Foreskin keratinocyte (primary cell): ENCODE measurements at places on chromosomes 12 and 14.

- DNase-seq: peak; percentile 69
Measured at GRCh38 chr12:46342562-46343033, 30.0 kb downstream of the SLC38A2 start.

GRCh38 chr12:104434129-104434528, 22.6 kb upstream of the CHST11 start:
- DNase-seq: no peak

DNA sequence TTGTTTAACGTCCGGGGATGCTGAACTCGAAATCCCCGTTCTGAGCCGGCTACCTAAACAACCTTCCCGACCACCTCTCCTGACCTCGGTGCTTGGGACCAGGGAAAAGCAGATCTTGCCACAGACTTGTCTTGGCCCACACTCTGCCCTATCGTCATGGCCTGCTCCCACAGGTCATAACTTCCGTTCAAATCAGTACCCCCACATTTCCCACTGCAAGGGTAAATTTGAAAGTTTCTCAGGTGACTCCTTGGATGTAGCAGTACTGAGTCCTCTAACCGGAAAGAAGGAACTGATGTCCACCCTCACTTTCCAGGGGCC, 612 bp upstream of the RBM23 start:
- DNase-seq: no peak

GRCh38 chr12:98373025-98373554, 142.3 kb upstream of the TMPO start:
- DNase-seq: no peak

- DNase-seq: peak; percentile 69
Measured at GRCh38 chr12:123905319-123905925, 67.2 kb downstream of the CCDC92 start.

- no peak for DNase-seq
Measured at GRCh38 chr12:14668591-14668990, 27.8 kb downstream of the GUCY2C start.

- no peak for DNase-seq
Measured at GRCh38 chr14:22664261-22664660, 20.1 kb upstream of the OR6J1 start.

DNA sequence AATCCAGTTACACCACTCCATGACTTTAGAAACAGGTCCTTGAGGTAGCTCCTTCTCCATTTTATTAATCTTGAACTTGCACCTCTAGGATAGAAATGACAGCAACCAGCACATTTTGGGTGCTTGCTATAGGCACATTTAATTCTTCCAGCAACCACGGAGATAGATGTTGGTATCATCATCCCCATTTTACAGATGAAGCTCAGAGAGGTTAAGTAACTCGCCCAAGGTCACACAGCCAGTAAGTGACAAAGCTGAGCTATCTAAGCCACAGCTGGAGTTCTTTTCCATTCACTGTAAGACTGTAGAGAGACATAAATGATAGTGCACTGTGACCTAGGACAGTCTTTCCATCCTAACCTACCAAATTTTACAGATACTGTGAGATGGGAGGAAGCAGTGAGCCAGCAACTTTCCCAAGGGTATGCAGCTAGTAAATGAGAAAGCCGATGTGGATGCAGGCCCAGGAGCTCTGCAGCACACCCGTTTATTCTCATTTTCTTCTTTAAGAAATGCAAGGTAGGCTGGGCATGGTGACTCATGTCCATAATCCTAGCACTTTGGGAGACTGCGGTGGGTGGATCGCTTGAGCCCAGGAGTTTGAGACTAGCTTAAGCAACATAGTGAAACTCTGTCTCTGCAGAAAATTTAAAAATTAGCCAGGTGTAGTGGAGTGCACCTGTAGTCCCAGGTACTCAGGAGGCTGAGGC, 103.2 kb downstream of the TBX5 start:
- DNase-seq: no peak

- no peak for DNase-seq
Measured at GRCh38 chr12:102503056-102503681, 22.8 kb upstream of the IGF1 start.

GRCh38 chr12:9933958-9934357, 1.8 kb upstream of the CLEC2A start:
- DNase-seq: no peak

DNA sequence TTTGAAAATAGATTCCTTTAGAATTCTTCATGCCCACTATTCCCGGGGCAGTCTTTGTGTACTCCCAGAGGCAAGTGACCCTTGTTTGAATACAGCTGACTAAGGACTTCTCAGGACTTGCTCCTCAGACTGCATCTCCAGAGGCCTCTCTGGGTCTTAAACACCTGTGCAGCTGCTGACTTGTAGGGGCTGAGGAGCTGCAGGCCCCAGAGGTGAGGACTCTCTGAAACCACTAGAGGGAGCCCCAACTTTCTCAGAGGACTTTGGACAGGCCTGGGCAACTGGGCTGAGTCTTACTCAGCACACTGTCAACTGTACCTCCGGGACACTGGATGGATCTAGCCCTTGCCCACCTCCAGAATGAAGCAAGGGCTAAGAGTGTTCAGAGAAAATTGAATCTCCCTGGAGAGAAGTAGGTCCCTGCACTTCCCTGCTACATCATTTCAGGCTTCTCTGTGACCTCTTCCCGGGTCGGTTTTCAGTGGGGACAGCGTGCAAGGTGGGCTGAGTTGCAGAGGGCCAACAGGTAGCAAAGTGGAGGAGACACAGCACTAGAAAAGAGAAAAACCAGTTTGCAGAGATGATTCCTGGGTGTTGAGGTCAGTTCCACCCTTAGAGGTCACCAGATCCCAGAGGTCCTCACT, 164.6 kb downstream of the TMEM117 start:
- DNase-seq: peak; percentile 39

GRCh38 chr12:113214895-113215400, 6.3 kb upstream of the TPCN1 start:
- DNase-seq: peak; percentile 83

- DNase-seq: no peak
Measured at GRCh38 chr14:76924371-76925096, 98.3 kb downstream of the LRRC74A start.

DNA sequence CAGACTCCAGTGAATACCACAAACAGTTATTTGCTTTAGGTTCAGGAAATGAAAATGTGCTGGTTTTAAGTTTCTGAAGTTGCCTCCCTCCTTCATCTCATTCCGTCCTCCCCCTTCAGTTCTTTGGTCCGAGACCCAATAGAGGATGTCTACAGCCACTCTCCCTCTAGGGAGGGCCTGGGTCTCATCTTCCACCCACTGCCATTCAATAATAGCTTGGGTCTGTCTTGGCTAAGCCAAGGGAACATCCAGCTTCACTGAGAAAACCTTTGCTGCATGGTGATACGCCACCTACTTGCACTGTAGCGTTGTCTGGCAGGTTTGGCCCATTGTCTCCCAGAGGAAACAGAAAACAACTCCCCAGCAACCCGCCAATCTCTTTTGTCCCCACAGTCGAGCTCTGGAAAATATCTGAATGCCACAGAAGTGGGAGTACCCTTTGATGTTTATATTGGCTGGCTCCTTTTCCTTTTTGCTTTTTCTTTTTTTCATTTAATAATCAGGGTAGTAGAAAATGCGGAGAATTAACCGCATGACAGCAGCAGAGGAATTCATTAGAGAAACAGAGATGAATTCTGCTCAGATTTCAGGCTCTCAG, 380.1 kb downstream of the RAD51B start:
- no peak for DNase-seq

DNA sequence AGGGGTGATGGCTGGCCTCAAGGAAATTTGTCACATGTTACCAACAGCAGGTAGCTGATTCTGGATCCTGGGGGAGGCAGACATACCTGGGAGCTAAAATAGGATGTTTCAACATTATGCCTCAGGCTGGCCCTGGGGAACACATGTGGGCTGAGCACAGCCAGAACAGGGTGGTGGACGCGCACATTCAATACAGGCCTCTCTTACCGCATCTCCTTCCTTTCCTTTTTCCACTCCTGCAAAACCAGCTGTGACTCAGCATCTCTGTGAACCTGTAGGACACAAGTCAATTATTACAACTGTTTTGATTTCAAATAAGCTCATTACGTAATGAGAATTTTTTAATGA, 61.0 kb downstream of the NT5DC3 start:
- no peak for DNase-seq

GRCh38 chr14:104970231-104971068, 7.7 kb downstream of the AHNAK2 start:
- peak; percentile 93 for DNase-seq

GRCh38 chr12:86158956-86159355, 97.2 kb downstream of the MGAT4C start:
- DNase-seq: peak; percentile 40

GRCh38 chr12:32419520-32419960, 20.2 kb downstream of the FGD4 start:
- no peak for DNase-seq

DNA sequence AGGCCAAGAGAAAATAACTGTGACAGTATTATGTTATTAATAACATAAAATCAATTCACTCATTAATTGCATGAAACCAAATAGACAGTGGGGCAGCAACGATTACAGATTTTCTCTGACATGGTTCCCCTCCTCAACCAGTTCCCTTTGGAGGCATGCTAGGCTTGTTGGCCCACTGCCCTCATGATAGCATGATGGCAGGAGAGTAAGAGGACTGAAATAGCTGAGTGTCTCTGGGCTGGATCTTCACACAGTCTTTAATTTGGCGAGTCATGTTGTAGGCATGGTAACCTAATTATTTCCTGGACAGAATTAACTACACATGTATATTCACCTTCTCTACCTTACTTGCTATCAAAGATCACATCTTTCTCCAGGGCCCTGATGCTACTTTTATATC, 266.2 kb upstream of the PELI2 start:
- DNase-seq: no peak

DNA sequence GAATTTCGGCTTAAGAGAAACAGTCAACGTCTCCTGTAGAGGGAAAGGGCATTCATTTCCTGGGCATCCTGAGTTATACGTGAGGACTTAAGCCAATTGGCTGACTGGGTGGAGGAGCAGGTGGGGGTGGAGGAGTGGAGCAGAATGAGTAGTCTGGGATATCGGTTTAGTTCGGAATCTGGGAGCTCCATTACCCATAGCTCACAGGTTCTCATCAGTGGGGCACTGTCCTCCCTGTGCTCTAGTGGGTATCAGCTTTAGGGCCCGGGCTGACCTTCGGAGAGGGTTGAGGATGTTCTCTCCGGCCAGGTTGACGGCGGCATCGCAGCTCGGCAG, 704 bp downstream of the SDR39U1 start:
- DNase-seq: peak; percentile 74

DNA sequence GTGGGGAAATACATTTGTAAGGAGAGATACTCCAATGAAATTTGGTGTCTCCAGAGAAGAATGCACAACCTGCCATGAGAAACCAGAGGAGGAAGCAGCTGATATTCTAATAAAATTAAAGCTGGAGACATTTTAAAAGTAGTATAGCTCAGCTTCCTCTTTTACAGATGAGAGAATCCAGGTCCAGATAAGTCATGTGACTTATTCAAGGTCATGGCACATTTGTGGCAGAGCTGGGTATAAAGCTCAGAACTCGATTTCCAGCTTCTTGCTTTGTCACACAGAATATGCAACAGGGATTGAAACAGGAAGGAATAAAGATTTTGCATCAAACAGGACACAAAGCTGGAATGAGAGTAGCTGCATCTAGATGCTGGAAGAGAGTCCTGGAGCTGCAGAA, 174.8 kb downstream of the EMP1 start:
- DNase-seq: no peak

GRCh38 chr12:95316798-95317197, 99.2 kb downstream of the VEZT start:
- no peak for DNase-seq

- DNase-seq: no peak
Measured at GRCh38 chr14:74551001-74551400, 57.4 kb downstream of the ISCA2 start.

- DNase-seq: no peak
Measured at GRCh38 chr12:115864396-115864795, 413.1 kb downstream of the MED13L start.

GRCh38 chr12:25797949-25798348, 160.5 kb upstream of the RASSF8 start:
- DNase-seq: no peak

DNA sequence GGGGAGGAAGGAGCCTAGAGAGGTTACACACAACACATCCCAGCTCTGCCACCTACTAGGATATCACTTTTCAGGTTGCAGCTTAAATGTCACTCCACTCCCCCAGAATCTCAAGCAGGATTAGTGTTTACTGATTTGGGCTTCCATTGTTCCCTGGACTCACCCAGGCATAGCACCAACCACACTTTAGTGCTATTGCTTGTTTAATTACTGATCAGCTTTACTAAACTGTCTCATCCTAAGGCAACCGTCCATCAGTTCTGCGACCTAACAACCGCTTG, 6.1 kb upstream of the KRT18 start:
- no peak for DNase-seq

- DNase-seq: no peak
Measured at GRCh38 chr14:96956464-96957239, 159.5 kb downstream of the VRK1 start.

GRCh38 chr14:73785336-73785833, 66.2 kb upstream of the PTGR2 start:
- no peak for DNase-seq

GRCh38 chr14:80491131-80491530, 279.8 kb upstream of the DIO2 start:
- DNase-seq: no peak

GRCh38 chr14:76050797-76051392, 65.3 kb downstream of the IFT43 start:
- DNase-seq: peak; percentile 2

GRCh38 chr14:54186821-54187763, 209.7 kb upstream of the CDKN3 start:
- DNase-seq: no peak

- peak; percentile 48 for DNase-seq
Measured at GRCh38 chr14:96783915-96784224, 13.3 kb upstream of the VRK1 start.

GRCh38 chr14:64209444-64210131, 84.6 kb downstream of the ESR2 start:
- no peak for DNase-seq

- no peak for DNase-seq
Measured at GRCh38 chr12:27807063-27807703, 27.1 kb upstream of the MANSC4 start.

- no peak for DNase-seq
Measured at GRCh38 chr12:90229407-90230170, 521.0 kb upstream of the ATP2B1 start.

DNA sequence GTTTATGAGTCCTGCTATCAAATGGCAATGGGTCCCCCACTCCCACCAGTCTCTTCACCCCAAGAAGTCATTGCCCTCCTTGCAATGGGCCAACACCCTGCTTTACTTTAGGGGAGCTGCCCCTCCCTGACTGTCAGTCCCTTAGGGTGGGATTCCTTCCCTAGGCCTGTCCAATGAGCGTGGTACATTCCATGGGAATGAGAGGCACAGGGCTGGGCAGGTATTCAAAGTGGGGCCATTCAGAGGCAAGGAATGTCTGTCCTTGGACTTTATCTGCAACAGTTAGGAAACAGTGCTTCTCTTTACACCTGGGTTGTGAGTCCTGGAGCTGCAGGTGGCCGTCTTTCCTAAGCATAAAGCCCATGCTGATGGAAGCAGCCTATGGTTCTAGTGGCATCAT, 40.8 kb downstream of the TMEM132C start:
- DNase-seq: no peak

GRCh38 chr12:109445191-109445609, 31.9 kb downstream of the KCTD10 start:
- no peak for DNase-seq

GRCh38 chr12:116639765-116640164, 80.6 kb downstream of the MAP1LC3B2 start:
- no peak for DNase-seq

GRCh38 chr12:84313323-84313675, 599.3 kb downstream of the SLC6A15 start:
- DNase-seq: no peak

- DNase-seq: no peak
Measured at GRCh38 chr14:33742166-33742565, 208.7 kb downstream of the EGLN3 start.

GRCh38 chr14:63231766-63232165, 27.5 kb downstream of the RHOJ start:
- DNase-seq: no peak
